ENCODE measurements at places on chromosomes 11 and 22.

GRCh38 chr11:61626580-61627380, 45.9 kb upstream of the SYT7 start:
- no peak for DNase-seq

DNA sequence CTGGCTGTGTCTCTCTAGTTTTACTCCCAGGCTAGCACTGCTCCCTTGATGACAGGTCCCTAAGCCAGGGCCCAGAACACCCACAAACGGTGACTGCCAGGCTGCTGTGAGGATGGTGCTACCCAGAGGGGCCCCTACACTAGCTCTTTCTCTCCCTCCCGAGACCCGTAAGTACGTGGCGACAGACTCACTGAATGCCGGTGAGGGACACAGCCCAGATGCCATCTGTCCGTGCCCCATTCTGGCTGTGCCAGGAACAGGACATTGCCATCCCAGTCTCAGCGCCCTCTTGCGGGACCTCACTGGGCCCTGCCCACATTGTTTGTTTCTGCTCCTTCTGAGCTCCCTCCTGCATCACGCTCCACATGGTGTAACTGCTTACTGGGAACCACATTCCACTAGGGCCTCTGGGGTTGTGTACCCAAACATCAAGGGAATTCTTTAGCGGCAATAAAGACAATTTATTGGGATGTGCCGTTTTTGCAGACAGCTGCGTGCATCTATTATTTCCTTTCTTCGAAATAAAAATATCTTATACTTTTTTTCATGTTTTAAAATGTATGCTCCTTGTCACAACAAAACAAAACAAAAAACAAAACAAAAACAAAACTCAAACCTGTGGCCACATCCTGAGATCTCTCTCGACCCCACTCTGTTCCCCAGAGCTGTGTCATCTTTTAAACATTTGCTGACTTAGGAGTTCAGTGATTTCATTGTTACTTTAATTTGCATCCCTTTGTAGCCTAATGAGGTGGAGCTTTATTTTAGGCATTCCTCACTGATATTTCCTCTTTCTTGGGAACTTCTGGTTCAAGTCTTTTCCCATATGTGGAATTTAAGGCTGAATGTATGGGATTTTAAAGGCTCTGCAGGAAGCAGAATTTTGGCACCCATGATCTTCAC, 4.4 kb upstream of the TPCN2 start:
- DNase-seq: no peak

GRCh38 chr11:57527056-57527631, 3.4 kb downstream of the TIMM10 start:
- DNase-seq: no peak

DNA sequence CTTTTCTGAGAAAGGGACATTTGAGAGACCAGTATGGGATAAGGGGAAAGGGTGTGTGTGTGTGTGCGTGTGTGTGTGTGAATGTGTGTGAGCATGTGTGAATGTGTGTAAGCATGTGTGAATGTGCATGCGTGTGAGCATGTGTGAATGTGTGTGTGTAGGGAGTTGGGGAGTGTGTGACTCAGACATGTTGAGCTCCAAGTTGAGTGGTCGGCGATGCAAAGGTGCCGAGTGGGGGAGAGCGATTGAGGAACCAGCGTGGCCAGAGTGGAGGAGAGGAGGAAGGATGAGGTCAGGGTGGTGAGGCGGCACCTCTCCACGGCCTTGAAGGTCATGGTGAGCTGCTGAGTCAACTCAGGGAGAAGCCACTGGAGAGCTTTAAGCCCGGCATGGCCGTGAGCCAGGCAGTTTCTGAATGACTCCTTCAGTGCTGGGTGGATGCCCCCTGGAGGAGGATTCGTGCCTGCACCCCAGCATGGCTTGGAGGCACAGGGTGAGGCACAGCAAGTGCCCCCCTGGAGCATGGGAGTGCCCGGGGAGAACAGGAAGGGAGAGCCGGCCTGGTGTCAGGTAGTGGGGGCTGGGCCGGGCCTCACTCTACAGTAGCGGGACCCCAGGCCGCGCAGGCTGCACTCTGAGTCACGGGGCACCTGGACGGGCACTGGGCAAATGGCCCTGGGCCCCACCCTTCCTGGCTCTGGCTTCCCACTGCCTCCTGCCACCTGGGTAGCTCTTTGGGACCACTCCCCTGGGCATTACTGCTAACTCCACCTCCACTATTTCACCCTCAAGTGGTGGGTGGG, 8.2 kb upstream of the CCDC88B start:
- DNase-seq: no peak

DNA sequence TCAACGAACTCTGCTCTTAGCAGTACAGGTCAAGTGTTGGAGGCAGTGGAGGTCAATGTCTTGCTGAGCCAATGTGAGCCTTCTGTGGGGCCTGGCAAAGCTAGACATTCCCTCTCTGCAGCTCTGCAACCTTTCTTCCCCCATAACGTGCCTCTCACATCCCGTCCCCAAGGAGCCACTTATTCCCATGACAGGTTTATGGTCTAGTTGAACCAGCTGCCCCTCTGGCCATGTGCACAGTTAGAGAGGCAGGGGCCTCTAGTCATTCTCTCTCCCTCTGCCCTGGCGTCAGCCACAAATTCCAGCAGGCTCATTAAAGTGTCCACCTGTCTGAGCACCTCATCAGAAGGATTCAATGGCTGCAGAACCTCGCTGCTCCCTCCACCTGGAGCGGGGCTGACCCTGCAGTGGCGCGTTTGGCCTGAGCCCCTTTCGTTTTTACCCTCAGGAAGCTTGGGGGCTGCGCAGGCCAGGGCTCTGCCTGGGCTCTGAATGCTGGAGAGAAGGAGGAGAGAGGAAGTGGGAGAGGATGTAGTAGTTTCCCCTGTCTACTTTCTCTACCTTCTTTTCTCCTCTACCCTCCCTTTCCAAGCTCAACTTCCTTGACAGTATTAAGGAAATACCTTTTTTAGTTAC, 302.1 kb upstream of the B3GAT1 start:
- DNase-seq: no peak

GRCh38 chr22:37051391-37052385, at the start of gene KCTD17:
TSS of gene KCTD17 (plus strand) at chr22:37051742. CDS start at chr22:37051761, 19 bp downstream.
- DNase-seq: no peak

GRCh38 chr11:64690235-64690634, 32.8 kb downstream of the NRXN2 start:
- no peak for DNase-seq

- DNase-seq: no peak
Measured at GRCh38 chr11:92980312-92980711, 10.9 kb downstream of the MTNR1B start.

DNA sequence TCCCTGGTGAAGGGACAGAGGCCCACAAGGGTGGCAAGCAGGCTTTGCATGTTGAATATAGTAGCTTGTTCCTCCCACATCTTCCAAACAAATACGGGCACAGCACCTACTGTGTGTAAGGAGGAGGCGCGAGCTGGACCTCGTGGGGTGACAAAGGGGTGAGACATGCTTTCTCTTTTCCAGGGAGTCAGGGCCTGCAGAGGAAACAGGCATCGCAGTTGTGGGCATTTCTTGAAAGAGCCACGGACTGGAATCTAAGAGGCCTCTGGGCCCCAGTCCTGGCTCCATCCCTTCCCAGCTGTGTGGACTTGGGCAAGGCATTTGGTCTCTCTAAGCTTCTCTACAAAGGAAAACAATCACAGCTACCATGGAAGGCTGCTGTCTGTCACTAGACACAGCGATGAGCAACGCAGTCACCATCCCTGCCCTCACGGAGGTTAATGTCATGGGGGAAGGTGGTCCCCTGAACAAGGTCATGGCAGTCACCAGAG, 13.0 kb upstream of the CDC42EP1 start:
- no peak for DNase-seq

- no peak for DNase-seq
Measured at GRCh38 chr22:40560551-40560950, 76.0 kb downstream of the MRTFA start.

GRCh38 chr11:105466582-105467228, 143.2 kb upstream of the GRIA4 start:
- no peak for DNase-seq

- DNase-seq: no peak
Measured at GRCh38 chr11:92964471-92964870, 5.0 kb upstream of the MTNR1B start.

- no peak for DNase-seq
Measured at GRCh38 chr22:25827415-25827814, 85.4 kb downstream of the MYO18B start.

GRCh38 chr11:29019960-29020683, 911.9 kb downstream of the METTL15 start:
- no peak for DNase-seq

DNA sequence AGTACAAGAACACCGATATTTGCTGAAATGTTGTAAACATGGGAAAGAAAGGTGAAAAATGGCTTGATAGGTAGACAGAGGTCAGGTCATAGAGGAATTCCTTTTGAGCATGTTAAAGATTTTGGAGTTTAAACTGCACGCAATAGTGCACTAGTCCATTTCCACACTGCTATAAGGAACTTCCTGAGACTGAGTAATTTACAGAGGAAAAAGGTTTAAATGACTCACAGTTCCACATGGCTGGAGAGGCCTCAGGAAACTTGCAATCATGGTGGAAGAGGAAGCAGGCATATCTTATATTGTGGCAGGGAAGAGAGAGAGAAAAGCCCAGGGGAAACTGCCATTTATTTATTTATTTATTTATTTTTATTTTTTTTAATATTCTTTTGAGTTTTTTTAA, 5.0 kb downstream of the OR10A5 start:
- DNase-seq: no peak

DNA sequence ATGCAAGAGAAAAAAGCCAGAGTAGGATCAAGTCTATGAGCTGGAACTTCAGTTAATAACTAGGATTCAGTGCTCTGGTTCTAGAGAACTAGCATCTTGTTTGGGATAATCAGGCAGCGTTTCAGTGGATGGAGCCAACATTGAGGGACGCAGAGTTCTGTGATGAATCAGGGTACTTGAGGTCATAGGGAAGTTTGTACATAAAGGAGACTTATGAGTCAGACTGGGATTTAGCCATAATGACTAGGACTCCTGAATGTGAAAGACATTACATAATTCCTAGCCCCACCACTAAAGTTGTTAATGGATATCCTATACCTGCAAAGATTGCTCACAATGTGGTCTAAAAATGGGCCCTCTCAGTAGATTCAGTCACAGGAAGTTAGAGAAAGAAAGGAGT, 6.8 kb downstream of the SLN start:
- no peak for DNase-seq
